ENCODE measurements at places on chromosomes 7 and 10.

DNA sequence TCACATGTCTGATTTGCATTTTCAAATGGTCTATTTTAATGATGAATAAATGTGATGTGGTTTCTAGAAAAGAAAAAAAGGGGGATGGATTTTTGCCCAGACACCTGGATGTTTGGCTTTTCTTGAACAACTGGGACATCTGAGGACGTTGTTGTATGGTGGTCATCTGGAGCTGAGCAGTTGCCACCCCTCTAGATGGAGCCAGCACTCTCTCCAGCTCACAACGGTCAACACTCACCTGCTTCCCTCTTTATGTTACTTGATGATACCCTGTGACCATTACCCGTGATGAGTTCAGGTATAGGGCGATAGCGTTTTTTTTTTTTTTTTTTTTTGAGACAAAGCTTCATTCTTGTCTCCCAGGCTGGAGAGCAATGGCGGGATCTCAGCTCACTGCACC, 30.1 kb upstream of the PAXIP1 start:
- DNase-seq: no peak

DNA sequence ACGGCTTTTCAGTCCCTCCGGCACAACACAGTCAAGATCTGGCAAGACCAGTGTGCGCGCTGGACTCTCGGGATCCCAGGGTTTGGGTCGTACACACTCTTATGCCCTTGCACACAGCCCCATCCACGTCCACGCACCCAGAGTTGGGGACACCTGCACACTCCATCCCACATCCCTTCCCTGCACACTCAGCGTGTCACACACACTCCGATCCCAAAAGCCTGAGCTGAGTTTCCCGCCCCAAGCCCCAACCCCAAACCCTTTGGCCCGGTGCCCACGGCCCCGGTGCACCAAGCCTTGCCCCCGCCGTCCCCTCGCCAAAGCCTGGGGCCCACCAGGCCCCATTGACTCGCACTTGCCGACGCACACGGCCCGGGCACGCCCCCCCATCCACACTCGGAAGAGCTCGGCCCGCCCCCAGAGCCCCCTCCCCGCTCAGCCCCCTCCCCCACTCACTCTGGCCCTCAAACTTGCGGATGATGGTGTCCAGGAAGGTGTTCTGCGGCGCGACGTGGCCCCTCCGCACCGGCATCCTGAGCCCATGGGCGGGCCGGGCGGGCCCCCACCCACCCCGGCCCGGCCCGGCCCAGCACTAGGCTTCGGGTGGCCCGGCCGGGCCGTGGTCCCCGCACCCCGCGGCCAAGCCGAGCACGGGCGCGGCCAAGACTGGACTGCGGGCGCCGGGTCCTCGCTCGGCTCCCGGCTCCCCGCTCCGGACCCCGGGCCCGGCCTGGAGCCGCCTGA, 567 bp downstream of the KCNH2 start:
- DNase-seq: no peak

GRCh38 chr7:152435384-152436110, at the start of gene KMT2C:
KMT2C (minus strand) TSS chr7:152436003; CDS start chr7:152435786, 217 bp downstream.
- DNase-seq: no peak

- DNase-seq: no peak
These were observed 13.4 kb downstream of the DPCD start for GRCh38 chr10:101601541-101601940.

GRCh38 chr7:7956531-7957128, 12.0 kb upstream of the GLCCI1 start:
- DNase-seq: no peak

DNA sequence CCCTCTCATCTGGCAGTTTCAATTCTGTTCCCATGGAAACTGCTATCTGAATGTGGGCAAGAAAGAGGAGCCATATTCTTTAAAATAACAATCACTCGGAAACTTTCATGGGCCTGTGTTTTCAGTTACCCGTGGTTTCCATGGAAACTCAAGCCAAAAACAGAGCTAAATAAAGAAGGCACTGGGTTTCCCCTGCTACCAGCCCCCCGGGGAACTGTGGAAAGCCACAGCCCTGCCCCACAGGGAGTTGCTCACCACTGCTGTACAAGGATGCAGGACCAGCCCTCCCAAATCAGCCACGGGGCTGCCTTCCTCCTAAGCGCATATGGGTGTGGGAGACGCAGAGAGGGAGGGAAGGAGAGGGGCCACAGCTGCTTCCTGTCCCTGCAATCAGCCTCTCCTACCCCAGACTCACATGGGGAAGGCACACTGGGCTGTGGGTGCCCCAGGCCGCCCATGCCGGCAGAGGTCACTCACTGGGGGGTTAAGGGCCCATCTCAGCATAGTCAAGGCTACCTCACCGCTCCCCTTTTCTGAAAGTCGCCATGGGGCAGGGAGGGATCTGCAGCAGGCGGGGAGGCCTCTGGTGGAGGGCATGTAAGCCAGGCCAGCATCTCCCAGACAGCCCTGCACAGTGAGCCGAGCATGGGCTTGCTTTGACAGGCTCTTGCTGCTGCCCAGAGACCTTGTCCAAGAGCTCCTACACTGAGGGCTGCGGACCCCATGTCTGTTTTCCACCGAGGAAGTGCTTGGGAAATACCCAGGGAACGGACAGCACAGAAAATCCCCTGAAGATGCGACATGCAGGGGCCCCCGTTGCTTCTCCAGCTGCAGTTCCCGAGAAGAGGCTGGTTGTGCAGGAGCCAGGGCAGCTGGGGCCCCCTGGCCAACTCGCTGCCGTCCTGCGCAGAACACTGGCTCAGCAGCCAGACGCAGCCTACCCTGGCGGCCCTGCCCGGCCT, 157.3 kb upstream of the PPP2R2D start:
- DNase-seq: no peak

- no peak for DNase-seq
These were observed 49.6 kb downstream of the ABCB5 start for GRCh38 chr7:20665096-20665495.

DNA sequence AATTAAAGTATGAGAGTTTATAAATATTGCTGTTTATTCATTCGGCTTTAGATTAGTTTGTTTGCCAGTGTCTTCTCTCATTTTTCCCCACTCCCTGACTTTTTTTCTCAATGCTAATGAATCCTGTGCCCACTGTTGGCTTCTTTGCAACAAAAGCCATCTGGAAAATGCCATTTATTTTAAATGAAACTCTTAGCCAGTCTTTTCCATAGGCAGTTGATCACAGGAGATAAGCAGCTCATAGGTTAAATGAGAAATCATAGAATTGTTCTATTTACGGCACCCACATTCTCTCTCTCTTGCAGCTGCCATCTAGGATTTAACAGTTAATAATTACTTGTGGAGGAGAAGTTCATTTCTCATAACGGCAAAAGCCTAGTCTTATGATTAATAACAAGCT, 249.3 kb upstream of the POM121L12 start:
- DNase-seq: no peak

DNA sequence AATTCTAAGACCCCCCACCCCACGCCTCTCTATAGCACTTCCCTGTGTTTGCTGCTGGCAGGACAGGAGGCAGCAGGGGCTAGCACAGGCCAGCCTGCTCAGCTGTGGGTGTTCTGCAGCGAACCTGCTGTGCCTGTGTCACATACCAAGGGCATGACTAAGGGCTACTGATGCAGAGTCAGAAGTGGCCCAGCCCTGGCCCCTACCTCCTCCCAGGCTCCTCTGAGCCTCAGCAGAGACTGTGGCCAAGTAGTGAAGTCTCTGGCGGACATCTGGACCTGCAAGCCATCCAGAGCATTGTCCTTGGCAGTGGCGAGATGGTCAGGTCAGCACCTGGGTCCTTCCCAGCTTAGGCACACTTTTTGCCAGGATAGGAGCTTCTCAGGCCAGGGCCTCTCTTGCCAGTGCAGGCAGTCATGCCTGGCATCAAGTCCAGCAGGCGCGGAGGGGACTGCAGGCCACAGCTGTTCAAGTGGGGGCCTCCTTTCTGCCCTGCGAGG, 116.3 kb upstream of the RET start:
- no peak for DNase-seq

- no peak for DNase-seq
These were observed 209.4 kb upstream of the PRSS1 start for GRCh38 chr7:142539901-142540300.

DNA sequence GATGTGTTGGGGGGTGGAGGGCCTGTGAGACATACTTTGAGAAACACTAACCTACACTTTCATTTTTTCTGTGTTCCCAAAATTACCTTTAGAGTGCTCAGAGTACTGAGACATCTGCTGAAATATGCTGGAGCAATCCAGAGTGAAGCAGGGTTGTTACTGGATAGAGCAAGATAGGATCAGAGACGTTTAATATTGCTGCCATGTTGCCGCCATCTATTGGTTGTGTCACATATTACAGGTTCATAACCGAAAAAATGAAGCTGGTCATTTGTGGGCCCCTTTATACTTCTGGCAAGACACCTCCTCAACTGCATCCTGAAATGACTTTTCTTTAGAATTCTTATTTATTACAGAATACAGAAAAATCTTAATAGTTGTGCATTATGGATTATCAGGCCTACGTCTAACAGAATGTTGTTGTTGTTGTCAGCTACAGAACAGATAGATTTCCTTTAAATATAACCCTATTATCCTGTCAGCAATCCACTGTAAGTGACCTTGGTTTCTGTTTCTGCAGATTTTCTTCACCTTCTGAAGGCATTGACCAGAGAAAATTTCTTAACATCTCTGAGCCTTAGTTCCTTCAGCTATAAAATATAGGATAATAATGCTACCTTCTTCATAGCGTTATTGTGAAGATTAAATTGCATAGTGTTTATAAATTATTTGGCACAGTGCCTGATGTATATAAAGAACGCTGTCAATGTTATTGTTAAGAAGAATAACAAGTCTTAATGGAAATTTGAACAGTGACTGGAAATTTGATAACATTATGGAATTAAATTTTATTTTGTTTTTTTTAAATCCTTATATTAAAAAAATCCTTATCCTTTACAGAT, 16.2 kb upstream of the DLD start:
- DNase-seq: peak; percentile 72

- no peak for DNase-seq
These were observed 705.5 kb downstream of the GRID1 start for GRCh38 chr10:85661123-85661522.

DNA sequence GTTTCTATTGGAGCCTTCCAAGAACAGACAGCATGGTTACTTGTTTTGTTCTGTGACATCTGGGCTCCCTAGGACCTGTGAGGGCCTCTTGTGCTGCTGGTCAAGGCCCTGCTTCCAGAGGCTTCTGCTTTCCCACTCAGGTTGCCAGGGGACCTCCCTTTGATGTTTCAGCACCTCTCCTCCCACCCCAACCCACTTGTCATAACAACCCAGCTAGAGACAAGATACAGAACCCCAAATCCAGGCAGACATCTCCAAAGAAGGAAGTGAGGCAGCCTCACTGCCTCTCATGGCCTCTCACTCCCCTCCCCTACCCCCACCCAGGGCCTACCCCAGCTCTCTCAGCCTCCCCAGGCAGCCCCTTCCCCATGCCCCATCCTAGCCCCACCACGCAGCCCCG, 11.3 kb downstream of the NFKB2 start:
- DNase-seq: no peak

DNA sequence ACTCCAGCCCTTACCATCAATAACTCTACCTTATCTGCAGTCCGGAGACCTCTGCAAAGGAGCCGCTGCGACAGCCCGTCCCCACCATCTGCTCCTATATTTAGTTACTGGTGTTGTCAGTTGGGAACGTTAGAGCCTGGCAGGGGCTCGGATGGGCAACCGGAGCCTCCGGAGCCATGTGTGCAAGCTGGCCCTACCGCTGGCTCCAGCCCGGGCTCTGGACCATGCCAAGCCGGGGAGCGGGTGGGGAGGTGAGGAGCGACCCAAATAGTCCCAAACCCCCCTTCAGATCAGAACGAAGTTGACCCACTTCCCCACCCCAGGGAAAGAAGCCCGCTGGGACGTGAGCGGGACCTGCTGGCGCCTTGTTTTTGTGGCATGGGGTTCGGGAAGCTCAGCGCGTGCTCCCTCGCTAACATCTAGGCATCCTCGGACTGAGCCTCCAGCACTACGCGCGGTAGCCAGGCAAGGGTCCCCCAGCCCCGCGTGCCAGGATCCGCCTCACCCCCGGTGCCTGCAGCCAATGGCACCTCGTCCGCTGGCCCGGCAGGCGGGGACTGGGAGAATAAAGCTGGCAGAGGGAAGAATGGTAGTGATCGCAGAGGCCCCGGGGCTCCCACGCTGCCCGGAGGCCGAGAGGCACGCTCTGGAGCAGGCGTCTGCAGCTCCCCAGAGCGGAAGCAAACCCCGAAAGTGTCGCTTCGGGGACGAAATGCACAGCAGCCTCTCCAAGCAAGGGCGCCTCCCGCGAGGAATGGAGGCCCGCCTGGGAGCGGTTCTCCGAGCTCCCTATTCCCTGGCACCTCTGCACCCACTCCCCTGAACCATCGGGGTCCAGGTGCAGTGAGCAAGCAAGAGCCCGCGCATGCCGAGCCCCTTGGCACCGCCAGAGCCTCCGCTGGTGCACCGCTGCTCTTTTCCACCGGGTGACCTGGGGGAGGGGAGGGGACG, 679 bp downstream of the LRRC20 start:
- no peak for DNase-seq

GRCh38 chr7:122528879-122529481, 169.9 kb downstream of the RNF133 start:
- DNase-seq: peak; percentile 18

DNA sequence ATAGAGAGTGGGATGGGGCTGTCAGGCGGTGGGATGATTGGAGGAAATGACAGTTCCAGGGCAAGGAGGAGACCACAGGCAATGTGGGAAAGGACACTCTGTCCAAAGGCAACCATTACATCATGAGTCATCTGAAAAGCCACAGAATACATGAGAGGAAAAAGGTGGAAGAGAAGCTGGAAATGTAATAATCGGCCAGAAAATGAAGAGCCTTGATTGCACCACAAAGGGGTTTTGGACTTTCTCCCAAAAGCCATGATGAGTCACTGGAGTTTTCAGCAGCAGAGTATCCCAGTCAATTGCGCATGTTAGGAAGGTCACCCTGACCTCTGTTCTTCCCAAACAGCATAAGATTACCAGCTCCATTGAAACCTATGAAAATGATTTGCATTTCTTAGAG, 222.0 kb downstream of the LHFPL3 start:
- DNase-seq: peak; percentile 22

GRCh38 chr7:116631676-116632075, 40.3 kb upstream of the MET start:
- DNase-seq: no peak

DNA sequence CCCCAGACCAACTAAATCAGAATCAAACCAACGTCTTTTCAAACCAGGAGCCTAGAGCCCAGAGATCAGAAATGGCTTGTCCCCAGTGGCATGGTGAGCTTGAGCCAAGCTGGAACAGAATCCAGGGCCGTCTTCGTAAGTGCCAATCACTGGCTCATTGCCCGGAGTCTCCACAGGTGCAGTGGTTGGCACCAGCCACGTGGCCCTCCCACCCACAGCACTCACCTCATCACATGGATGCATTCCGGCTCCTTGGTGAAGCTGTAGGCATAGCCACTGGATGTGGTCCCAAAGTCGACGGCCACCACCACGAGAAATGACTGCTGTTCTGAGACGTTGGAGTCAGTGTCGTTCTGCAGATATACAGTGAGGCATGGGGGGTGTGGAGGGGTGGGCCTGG, 37.4 kb downstream of the HSPA12A start:
- DNase-seq: no peak

DNA sequence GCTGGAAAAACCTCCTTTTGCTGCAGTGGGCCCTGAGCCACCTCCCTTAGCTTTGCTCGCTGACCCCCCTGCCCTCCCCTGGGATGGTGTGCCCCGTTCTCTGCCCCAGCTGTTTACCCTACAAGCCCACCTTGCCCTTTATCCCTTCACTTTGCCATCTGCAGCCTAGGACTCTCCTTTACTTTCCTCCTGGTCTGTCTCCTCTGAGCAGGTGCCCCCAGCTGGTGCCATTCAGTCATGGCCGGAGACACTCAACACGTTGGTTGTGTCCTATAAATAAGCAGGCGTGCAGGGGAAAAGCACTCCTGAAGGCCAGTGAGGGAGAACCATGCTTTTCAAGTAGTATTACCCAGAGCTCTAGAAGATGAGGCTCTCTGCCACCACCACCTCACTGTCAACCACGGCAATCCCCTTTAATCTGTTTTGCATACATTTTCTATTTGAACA, 6.1 kb downstream of the RASSF4 start:
- DNase-seq: no peak

Measured in COLO829 (cell line).